ENCODE measurements at places on chromosomes 6 and 20.

DNA sequence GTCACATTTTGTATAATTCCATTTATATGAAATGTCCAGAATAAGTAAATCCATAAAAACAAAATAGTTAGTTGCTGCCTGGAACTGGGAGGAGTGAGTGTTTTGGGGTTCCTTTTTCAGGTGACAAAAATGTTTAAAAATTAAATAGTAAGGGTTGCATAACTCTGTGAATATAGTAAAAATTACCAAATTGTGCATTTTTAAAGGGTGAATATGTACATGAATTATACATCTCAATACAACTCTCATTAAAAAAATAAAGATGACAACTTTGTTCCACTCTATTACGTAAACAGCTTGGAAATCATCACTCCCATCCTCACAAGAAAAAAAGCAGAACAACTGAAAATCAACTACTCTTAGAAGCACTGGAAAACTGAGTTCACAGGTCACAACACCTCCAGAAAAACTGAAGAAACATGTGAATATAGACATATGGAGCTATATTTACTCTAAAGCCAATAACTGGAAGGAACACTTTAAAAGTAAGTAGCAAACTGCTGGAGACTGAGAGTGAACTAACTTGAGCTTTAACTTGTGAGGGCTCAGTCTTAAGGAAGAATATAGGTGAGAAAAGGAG lies 40.0 kb downstream of the RANBP9 start:
- no peak for DNase-seq

GRCh38 chr6:96965492-96965891 lies 41.0 kb downstream of the KLHL32 start:
- no peak for DNase-seq

- DNase-seq: no peak
Observed at GRCh38 chr6:138245751-138246150, 27.5 kb upstream of the PBOV1 start.

DNA sequence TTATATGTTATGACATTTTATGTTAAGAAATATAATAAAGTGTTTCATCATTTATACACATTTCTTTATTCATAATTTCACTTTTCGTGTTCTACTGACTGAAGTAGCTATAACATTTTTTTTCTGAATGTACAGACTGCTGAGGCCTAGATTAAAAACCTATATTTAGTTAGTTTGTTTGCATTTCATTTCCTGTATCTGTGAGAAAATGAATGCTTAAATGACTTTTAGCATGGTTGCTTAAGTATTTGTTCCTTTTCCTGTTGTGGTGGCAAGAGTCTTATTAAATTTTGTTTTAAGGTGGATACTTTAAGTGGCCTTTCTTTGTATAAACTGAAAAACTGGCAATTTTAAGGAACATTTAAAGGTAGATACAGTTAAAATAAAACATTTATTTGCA lies 779.7 kb upstream of the MAN1A1 start:
- DNase-seq: no peak

GRCh38 chr6:20954315-20954714 lies 420.1 kb downstream of the CDKAL1 start:
- no peak for DNase-seq

- DNase-seq: no peak
Observed at GRCh38 chr20:49166534-49167449, 21.3 kb downstream of the STAU1 start.

GRCh38 chr20:50374541-50375078 lies 135.6 kb upstream of the PTPN1 start:
- no peak for DNase-seq

GRCh38 chr20:953742-954141 lies 37.6 kb upstream of the ANGPT4 start:
- DNase-seq: no peak

DNA sequence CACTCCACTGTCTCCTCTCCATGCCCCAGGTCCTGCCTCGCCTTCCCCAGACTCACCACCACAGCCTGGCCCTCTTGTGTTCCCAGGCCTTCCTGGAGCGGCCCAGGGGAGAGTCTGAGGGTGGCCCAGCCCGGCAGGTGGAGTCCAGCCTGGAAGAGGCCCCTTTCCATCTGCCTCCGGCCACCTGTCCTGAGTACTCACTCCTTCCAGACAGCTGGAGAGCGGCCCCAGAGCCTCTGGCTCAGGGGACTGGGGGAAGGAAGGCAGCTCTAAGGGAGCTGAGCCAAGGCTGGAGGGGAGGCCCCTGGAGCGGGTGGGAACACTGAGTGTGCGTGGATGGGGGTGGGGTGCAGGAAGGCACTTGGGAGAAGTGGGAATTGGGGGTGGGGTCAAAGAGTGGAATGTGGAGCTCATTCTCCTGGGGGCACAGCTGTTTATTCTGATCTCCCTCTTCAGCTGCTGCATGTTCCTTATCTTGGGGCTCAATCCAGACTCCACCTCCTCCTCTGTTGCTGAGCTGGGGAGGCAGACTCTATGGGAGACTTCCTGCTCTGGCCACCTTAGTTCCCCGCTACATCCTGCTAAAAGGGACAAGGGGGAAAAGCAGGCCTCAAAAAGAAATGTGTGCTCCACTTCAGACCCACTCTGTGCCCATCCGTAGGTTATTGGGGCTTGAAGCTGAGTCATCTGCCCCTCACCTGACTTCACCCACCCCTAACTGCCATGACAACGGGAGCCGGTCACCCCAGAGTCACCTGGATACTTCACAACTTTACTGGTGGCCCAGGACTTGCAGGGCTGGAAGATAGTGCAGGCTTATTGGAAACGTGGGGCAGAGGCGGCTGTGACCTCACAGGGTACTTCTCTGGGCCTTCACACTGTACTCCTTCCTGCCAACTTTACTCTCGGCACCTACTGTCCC lies 19.5 kb upstream of the TAF8 start:
- peak; percentile 60 for DNase-seq

GRCh38 chr6:13472099-13472498 lies 15.3 kb downstream of the GFOD1 start:
- DNase-seq: no peak

GRCh38 chr6:140731741-140732140 lies 1357.3 kb upstream of the CITED2 start:
- no peak for DNase-seq

DNA sequence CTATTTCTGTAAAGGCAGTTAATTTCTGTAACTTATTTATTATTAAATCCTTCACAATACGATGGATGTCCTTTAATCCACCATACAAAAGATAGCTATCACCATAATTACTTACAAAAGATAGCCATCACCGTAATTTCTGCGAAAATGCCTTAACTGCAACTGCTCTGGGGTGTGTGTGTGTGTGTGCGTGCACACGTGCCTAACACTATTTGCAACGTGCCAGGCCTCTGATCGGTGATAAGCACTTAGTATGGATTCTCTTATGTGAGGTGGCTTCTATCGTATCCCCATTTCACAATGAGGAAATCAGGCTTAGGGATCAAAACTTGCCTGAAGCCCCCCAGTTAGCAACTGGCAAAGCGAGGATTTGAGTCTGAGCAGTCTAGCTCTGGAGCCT lies 67.1 kb upstream of the RBM24 start:
- no peak for DNase-seq

DNA sequence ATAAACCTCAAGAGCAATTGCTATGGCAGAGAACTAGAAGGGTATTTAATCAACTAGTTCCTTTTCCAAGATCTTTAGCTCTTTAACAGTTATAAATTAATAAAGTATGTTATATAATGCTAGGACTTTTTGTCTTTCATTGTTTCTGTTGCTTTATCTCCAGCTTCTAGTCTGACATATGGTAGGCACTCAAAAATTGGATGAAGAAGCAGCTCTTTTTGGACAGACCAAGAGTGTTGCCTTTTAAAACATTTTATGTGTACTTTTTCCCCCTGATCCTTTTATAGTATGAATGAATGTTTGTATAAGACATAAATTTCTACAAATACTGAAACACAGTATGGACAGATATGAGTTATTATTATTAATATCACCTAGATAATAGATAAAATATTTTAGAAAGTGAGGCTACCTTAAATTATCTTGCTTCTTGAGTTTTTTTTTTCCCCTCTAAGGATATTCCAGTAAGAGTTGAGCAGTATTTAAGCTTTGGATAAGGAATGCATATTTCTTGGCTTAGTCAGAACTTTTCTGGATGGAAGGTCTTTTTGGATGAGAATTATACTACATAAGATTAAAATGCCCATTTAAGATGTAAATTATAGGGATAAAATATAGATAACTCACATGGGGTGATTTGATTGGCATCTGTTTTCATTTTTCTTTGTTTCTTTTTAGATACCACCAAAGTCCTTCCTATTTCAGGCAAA lies 16.6 kb downstream of the LAMA2 start:
- DNase-seq: no peak

DNA sequence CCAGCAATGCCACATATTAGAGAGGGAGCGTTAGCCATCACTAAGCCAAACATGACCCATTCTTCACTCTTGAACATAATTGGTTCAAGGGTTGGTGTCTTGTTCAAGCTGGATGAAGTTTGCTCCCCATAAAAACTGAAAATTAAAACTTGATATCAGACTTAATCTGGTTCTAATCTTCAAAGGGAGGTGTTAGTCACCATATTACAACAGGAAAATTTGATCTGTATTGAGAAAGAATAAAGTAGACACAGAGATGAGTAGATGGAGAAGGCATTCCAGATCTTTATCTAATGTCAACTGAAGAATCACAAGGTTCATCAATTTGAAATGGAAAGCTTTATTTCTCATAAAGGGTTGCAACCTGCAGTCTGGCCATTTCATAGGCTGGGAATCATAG lies 972.8 kb downstream of the HACE1 start:
- DNase-seq: no peak

GRCh38 chr6:166423051-166423745 lies 40.5 kb upstream of the MPC1 start:
- no peak for DNase-seq

GRCh38 chr6:167547751-167548150 lies 222.9 kb downstream of the TTLL2 start:
- DNase-seq: no peak

DNA sequence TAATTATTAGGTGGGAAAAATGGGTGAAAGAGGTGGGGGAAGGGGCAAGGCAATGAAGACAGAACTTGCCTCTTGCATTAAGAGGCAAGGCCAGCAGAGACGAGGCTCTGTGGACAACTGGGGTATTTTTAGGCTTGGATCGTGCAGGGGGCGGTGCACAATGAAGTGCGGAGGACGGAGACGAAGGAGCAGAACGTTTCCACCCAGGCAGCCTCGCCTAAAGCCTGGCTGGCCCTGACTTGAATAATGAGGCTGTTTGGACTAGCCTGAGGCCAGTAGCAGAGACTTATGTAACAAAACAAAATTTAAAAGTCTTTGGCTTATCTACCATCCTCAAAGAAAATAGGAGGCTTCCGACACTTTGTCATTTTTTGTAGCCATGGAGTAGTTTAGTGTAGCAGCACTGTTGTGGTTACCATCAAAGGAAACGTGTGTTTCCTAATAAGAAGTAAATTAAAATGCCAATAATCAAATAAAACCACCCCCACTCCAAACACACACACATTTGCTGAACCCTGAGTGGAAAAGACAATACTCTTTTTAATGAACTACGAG lies 370.0 kb upstream of the CNR1 start:
- no peak for DNase-seq

DNA sequence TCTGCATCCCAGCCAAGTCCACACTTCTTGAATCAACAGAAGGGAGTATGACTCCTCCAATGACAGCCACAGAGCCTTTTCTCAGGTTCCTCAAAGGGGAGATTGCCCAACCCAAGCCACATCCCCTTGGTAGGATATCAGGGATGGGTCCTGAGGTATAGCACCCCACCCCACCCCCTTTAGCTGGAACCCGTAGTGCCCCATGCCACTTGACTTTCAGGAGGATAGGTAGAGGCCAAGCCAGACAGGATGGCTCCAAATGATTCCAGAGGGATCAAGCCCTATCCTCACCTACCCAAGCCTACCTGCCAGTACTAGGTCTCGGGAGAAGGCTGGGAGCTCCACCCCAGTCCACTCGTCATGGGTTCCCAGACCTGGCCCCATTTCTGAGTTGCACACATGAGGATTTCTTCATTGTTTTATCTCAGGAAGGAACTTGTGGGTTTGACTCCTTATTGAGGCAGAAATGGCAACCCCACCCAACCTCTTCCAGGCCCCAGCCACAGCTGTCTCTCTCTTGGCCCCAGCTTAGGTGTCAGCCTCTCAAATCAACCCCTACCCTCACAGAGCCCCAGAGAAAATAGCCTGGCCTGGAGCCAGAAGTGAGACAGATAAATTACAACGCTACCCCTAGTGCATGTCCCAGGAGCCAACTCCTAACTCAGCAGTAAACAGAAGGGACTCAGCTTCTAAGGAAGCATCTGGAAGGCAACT lies 3.6 kb downstream of the CCND3 start:
- no peak for DNase-seq

GRCh38 chr6:10886691-10887502 lies at the start of gene SYCP2L:
Gene SYCP2L, plus strand, starts transcription at chr6:10887052. Its CDS starts 75 bp downstream, at chr6:10887127.
- DNase-seq: no peak

- no peak for DNase-seq
Observed at GRCh38 chr6:132072831-132073230, 121.7 kb upstream of the CCN2 start.

GRCh38 chr6:10300071-10300470 lies 114.8 kb downstream of the TFAP2A start:
- DNase-seq: no peak

DNA sequence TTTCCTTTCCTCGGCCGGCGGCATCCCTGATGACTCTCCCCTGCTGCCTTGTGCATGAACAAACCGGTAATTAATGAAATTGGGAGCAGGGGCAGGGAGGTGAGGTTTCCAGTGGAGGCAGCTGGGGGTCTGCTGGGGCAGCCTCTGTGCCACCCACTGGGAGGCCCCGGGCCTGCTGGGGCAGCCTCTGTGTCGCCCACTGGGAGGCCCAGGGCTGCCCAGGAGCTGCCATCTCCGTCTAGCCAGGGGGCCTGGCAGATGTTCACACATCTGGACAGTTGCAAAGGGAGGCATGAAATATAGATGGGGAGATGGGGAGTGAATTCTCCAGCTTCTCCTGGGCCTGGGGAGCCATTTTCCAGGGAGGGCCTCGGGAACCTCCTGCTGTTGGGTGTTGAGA lies 33.8 kb downstream of the TOX2 start:
- no peak for DNase-seq

- no peak for DNase-seq
Observed at GRCh38 chr6:43800746-43801494, 30.9 kb downstream of the VEGFA start.

GRCh38 chr6:159077123-159077522 lies 32.3 kb upstream of the TAGAP start:
- DNase-seq: no peak

GRCh38 chr20:19501476-19502115 lies 256.5 kb upstream of the RIN2 start:
- DNase-seq: no peak

DNA sequence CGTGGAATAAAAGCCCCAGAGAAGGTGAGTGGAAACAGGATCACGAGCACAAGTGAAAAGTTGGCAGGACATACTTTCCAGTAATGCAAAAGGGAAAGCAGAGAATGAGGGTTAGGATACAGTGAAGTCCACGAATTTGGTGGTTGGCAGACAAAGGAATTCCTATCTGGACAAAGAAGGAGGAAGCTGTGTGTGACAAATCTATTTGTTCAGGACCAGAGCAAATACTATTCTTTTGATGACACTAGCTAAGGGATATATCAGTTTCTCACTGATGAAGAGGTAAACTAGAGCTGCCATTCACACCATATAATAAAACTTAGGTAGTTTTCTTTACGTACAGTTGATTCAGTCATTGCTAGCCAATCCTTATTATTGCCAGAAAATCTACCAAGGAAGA lies 156.8 kb upstream of the GRIK2 start:
- no peak for DNase-seq

GRCh38 chr20:59514554-59514953 lies 89.8 kb upstream of the PHACTR3 start:
- DNase-seq: no peak
